Fibroblast of skin of right quadriceps (primary cell): ENCODE measurements at places on chromosomes 12 and 14.
A peak's percentile ranks its signal among the peaks of the same experiment; 100 is the strongest.

- no peak for DNase-seq
Observed at GRCh38 chr12:110067531-110067930, 19.2 kb upstream of the C12orf76 start.

DNA sequence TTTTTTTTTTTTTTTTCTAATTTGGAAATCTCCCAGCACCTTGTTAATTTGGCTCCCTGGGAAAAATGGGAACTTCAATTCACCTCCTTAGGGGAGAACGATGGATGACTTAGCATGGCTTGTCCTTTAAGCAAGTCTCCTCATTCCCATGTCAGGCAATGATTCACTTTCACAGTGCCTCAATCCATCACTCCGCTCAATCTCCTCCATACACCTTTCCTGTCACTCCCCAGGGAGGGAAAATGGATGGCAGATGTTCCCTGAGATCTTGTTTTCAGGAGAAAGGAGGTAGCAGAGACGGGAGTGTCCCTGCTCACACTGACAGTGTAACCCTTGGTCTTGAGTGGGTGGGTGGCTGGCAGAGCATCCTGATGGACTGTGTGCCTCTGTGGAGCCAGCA, 51.0 kb downstream of the SLC8A3 start:
- DNase-seq = no peak

DNA sequence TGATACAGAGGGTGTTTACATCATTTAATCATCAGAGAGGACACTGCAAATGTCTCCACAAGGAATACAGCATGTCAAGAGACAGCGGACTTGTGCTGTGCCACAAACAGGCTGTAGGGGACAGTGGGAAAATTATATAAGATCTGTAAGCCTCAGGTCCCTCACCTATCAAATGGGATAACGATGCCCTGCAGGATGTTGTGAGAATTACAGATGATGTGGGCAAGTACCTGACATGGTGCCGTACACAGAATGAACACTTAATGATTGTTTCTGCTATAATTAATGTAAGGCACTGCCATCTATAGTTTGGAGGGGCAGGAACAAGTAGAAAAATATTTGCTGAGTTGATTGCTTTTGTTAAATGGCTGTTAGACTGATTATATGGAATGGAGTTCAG, 81.9 kb upstream of the GTF2A1 start:
- no peak for DNase-seq

DNA sequence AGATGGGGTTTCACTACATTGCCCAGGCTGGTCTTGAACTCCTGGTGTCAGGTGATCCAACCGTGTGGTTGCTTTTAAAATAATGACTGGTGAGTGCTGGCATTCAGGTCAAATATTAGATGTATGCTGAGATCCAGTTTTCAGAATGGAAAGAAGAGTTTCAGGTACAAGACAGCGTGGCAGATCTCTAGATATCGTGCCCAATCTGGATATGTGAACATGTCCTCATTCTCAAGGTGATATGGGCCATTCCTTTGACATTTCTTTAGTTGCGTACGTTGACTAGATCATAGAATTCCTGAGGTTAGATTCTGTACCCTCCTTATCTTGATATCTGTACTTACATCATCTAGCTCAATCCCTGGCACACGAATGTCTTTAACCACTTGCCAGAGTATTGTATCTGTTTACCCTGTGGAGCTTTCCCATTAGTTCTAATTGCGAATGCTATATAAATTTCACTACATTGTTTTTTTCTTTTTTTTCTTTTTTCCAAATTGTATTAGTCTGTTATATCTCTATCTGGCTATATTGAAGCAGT, 80.2 kb downstream of the ANO6 start:
- no peak for DNase-seq

DNA sequence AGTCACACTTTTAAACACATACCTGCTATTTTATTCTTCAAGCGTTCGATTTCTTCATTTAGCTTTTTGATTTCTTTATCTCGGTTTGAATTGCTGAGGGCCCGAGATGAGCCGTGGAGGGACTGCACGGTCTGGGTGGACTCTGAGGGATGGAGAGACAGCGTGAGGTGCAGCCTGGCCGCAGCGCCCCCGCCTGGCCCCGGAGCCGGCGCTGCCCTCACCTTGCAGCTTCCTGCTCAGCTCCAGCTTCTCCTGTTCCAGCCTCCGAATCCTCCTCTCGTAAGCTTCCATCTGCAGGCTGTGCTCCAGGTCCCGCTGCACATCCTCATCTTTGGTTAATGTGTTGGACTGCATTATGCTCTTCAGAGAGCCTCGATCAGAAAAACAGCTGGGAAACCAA, 53.2 kb downstream of the AMN start:
- no peak for DNase-seq

- no peak for DNase-seq
Observed at GRCh38 chr12:39331539-39332261, 111.2 kb downstream of the KIF21A start.

- peak; percentile 98 for DNase-seq
Observed at GRCh38 chr12:6069437-6070093, 54.9 kb downstream of the VWF start.

DNA sequence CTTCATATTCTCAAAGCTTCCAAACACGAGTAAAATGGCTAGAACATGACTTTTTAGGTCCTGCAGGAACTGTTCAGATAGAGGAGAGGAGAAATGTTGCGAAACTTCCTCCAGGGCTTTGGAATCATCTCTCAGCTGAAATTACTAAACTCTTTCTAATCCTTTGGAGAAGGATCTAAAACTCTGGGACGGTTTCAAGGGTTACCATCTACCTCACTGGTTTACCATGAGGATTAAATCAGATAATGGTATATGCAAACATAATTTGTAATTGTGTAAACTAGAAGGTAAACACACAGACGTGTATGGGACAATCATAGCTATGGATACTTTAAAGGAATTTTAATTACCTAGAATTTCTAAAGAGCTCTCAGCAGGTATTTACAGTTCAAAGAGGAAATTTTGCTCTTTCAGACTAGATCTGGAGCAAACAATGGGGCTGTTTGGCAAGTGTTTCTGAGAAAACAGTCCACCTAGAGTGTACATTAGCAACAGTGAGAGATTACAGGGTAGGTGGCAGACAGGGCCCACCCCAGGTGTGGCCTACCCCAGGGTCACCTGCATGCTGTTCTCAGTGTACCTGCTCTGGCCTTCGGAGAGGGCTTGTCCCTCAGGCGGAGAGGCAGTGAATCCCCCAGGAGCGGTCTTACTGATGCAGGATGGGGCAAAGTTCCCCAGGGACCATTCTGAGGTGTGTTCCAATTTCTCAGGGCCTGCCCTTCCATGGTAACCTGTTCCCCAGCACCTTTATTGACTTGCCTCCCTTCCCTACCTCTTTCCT, 124.7 kb upstream of the MAX start:
- DNase-seq = peak; percentile 58

DNA sequence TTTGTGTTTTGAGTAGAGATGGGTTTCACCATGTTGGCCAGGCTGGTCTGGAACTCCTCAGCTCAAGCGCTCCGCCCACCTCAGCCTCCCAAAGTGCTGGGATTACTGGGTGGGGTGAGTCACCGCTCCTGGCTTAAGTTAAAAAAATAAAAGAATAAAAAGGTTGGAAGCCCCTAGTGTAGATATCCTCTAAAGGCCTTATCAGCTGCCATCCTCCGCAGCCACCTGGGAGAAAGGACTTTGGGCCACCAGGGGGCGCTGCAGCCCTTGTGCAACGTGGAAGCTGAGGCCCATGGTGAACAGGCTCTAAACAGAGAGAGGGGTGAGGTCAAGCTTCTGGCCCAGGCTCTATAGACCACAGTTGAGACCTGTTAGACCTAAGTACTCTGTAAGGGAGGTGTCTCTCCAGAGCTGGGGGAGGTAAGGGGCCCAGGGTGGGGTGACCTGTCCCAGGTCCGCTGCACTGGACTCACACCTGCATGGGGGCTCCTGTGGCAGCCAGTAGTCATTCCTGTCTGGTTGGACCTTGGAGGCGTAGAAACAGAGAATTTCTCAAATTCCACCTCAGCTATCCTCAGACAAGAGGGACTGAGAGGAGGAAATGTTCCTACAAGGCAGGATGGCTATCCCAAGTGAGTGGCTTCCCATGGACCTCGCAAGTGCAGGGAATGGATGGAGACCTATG, 14.0 kb upstream of the RACGAP1 start:
- peak; percentile 71 for DNase-seq

GRCh38 chr14:93458234-93458633, 27.5 kb downstream of the UNC79 start:
- no peak for DNase-seq

DNA sequence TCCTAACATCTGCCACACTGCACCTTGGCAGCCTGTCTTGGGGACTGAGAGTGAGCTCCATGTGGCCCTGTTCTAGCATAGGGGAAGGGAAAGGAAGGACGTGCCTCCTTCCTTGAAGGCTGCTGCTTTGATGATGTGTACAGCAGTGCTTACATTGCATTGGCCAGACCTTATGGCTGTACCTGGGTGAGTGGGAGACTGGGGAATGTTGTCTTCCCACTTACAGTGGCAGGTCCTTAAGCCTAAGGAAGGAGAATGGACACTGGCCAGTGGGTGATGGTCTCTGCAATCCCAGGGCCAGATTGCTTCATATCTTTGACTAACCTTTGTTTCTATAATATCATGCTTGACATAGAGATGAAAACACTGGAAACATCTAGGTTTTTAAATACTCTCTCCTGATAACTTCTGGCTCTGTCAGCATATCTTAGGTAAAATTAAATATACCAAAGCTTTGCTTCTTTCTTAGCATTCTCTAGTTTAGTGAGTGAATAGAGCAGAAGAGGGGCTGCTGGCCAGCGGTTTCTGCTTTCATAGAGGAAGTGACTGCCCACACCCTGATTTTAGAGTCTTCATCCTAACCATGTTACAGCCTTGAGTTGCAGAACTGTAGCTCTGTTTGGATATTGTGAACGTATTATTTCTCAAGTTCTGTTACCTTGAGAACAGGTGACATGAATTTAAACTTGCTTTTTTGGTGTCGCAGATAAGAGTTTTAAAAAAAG, 27.2 kb downstream of the KLC1 start:
- no peak for DNase-seq

DNA sequence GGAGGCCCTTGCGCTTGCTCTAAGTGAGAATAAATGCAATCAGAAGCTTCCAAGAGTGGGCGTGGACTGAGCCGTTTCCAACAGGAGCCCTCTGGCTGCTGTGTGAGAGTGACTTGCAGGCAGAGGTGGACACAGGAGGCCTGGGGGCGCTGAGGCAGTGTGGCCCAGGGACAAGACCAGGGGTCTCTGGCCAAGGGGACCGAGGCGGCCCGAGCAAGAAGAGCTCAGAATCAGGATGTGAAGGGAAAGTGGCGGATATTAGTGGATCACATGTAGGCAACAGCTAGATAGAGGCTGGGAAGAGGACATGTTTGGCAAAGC, 8.6 kb downstream of the RIMBP2 start:
- no peak for DNase-seq

DNA sequence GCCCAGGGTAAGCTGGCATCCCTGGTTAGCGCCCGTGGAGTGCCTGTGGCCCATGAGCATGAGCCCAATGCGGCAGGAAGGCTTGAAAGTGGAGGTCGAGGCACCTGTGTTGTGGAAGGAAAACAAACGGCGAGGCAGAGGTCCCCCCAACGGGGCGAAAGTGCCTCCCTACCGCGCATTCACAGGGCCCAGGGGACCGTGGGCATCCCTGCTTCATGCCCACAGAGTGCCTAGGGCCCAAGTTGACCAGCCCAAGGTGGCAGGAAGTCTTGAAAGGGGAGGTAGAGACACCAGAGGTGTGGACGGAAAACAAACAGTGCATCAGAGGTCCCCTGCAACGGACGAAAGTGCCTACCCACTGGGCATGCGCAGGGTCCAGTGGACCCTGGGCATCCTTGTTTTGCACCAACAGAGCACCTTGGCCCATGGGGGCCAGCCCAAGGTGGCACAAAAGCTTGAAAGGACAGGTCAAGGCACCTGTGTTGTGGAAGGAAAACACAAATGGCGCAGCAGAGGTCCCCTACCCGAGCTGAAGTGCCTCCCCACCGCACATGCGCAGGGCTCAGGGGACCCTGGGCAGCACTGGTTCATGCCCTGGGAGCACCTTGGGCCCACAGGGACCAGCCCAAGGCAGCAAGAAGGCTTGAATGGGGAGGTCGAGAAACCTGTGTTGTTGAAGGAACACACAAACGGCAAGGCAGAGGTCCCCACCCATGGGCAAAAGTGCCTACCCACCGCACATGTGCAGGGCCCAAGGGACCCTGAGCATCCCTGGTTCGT, 377.5 kb downstream of the ALG10 start:
- DNase-seq = no peak

- no peak for DNase-seq
Observed at GRCh38 chr14:22152161-22152870, 436.7 kb downstream of the DAD1 start.

DNA sequence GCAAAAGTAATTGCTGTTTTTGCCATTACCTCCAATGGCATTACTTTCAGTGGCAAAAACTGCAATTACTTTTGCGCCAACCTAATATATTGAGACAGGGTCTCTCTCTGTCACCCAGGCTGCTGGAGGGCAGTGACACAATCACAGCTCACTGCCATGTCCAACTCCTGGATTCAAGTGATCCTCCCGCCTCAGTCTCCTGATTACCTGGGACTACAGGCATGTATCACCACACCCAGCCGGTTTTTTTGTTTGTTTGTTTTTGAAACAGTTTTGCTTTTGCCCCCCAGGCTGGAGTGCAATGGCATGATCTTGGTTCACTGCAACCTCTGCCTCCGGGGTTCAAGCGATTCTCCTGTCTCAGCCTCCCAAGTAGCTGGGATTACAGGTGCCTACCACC, 15.7 kb upstream of the KDM2B start:
- no peak for DNase-seq

- DNase-seq = no peak
Observed at GRCh38 chr12:55624056-55624455, 12.6 kb upstream of the OR10P1 start.

- DNase-seq = no peak
Observed at GRCh38 chr12:93509506-93509905, 42.2 kb downstream of the MRPL42 start.

DNA sequence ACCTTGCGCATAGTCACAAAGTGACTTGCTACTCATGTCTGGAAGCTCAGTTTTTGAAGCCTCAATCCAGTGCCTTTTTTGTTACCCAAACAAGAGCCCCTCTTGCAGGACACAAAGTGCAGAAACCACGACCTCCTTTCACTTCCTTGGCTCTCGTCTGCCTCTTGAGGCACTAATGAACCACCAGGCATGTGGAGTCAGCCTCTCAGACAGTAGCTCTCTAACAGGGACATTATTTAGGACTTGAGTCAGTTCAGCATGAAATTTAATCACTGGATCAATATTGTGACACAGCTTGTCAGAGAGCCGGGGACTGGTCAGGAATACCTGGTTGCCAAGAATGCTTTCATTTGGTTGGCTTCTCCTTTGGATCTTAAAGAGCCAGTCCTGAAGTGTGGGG, 46.7 kb downstream of the HSPB8 start:
- DNase-seq = no peak

GRCh38 chr12:95859344-95859816, 628 bp downstream of the SNRPF start:
- DNase-seq = peak; percentile 27

DNA sequence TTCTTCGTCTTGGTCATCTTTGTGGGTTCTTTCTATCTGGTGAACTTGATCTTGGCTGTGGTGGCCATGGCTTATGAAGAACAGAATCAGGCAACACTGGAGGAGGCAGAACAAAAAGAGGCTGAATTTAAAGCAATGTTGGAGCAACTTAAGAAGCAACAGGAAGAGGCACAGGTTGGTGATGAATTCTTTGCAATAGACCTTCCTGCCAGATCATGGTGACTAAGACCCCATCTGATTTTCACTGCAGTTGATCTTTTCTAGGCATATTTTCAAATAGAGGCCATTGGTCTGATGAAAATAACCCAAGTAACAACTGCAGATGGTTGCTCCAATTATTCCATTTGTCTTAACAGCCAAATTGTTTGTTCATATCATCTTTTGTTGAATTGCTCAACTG, 114.4 kb downstream of the SCN8A start:
- DNase-seq = no peak

GRCh38 chr12:105406497-105406896, 76.0 kb downstream of the C12orf75 start:
- DNase-seq = no peak
